Globus pallidus (tissue), 1 donor: ENCODE measurements at places on chromosomes 1 and 21.

GRCh38 chr1:240242601-240243144, 151.0 kb downstream of the FMN2 start:
- DNase-seq: no peak

GRCh38 chr1:165063181-165063965, 293.1 kb downstream of the LMX1A start:
- no peak for DNase-seq

GRCh38 chr1:247444571-247444970, 13.3 kb downstream of the OR2B11 start:
- DNase-seq: no peak

DNA sequence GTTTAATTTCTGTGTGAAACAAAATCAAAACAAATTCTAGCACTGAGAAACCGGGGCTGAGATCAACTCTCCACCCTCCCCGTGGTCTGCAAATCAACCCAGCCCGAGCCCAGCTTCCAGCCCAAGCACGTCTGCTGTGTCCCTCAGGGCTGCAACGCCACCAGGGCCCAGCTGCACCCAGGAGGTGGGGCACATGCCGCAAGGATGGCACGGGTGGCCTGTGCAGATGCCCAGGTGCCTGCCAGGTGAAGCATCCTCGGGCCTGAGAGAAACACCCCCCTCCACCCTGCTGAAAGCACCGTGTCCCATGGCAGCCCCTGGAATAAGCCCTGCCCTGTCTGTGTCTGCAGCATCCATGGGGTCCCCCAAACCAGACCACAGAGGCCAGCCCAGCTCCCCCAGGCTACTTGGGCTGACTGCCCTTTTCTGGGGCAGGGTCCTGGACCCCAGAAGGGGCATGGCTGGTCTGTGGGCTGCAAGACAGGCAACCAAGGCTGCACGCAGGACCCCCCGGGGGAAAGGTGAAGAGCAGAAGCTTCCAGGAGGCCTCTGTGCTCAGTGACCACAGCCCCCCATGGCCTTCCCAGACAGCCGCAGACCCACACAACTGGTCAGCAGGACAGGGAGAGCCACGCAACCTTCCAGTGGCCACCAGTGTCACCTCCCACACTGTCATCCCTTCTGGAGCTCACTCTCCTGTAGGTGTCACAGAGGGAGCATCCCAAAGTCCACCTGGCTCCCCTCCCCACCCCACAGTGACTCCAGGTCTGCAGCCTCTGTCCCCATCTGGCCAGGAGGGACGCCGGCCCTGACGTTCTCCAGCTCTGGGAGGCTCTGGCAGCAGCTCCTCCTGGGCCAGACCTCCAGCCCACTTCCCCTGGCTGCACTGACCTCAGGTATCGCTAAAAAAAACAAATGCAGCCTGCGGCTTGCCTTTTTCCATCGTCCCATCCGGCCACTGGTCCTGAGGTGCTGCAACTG, 7.7 kb downstream of the WNT9A start:
- no peak for DNase-seq

- DNase-seq: peak; percentile 83
Observed at GRCh38 chr1:169102567-169102966, 3.9 kb upstream of the ATP1B1 start.

DNA sequence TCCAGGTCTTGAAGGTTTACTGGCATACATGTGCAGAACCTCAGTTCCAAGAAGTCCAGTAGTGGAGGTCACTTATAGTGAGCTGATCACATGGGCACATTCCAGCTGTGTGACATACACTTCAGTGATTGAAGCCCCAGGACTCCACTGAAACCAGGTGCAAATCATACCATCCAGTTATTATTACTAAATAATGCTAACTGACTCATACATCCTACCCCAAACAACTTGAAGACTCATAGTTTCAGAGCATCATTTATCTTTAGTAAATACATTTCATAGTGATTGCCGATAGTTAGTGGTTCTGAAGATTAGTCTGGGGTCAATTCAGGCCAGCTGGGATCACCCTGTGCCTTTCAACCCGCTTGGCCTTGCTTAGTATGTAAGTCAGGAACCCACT, 137.9 kb upstream of the UBE2U start:
- DNase-seq: no peak

DNA sequence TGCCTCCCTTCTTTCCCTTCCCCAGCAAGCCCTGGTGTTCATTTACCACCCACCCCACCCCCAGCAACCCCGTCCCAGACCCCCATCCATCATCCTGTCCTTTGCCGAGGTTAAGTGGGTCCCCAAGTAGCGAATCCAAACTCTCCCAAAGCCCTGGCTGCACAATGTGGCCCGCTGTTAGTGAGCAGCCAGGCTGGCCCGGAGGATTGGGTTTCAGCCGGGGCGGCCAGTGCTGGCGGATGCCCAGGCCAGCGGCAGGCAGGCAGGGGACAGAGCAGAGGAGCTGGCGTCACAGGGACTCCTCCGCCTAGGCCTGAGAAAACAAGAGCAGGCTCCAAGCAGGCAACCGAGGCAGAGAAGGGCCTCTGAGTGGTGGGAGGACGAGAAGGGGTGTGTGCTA, 61.4 kb downstream of the EPHB2 start:
- peak; percentile 83 for DNase-seq

GRCh38 chr21:42849759-42850412, 29.5 kb downstream of the WDR4 start:
- no peak for DNase-seq

DNA sequence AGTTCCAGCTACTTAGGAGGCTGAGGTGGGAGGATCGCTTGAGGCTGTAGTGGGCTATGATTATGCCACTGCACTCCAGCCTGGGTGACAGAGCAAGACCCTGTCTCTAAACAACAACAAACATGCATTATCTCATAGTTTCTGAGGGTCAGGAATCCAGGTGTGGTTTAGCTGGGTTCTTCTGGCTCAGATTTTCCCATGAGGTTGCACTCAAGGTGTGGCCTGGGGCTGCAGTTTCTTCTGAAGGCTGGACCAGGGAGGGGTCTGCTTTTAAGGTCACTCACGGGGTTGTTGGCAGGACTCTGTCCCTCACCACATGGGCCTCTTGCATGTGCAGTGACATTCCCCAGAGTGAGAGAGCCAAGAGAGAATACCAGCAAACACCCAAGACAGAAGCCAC, 77.0 kb downstream of the EPHB2 start:
- DNase-seq: no peak

- DNase-seq: no peak
Observed at GRCh38 chr1:61097317-61097716, 15.0 kb downstream of the NFIA start.

GRCh38 chr1:91783423-91784170, 102.4 kb downstream of the TGFBR3 start:
- DNase-seq: no peak

DNA sequence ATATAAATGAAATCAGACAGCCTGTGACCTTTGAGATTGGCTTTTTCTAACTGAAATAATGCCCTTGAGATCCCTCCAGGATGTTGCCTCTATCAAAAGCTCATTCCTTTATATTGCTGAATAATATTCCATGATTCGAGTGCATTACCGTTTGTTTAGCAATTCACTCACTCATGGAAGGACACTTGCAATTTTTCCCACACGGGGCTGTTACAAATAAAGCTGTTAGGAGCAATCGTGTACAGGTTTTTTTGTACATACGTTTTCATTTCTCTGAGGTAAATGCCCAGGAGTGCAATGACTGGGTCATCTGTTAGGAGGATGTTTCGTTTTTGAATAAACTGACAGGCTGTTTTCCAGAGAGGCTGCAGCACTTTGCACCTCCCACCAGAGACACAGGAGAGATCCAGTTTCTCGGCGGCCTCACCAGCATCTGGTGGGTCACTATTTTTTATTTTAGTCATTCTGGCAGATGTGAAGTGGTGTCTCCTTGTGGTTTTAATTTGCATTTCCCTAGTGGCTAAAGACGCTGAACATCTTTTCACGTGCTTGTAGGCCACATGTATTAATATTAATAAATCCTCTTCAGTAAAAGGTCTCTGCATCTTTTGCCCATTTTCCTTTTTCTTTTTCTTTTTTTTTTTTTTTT, 11.0 kb downstream of the PRDM15 start:
- no peak for DNase-seq

- no peak for DNase-seq
Observed at GRCh38 chr1:87120779-87121178, 206.3 kb downstream of the HS2ST1 start.

DNA sequence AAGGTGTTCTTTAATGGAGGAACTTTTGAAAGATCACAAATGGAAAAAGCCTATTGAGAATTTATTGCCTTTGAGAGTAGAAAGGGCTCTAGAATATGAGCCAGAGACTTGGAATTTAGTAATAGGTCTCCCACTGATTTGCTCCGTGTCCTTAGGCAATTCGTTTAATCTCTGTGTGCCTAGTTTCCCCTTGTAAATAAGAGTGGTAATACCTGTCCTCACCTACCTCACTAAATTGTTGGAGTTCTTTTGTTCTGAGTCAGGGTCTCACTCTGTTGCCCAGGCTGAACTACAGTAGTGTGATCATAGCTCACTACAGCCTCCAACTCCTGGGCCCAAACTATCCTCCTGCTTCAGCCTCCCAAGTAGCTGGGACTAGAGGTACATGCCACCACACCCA, 15.0 kb upstream of the TEKT2 start:
- no peak for DNase-seq

DNA sequence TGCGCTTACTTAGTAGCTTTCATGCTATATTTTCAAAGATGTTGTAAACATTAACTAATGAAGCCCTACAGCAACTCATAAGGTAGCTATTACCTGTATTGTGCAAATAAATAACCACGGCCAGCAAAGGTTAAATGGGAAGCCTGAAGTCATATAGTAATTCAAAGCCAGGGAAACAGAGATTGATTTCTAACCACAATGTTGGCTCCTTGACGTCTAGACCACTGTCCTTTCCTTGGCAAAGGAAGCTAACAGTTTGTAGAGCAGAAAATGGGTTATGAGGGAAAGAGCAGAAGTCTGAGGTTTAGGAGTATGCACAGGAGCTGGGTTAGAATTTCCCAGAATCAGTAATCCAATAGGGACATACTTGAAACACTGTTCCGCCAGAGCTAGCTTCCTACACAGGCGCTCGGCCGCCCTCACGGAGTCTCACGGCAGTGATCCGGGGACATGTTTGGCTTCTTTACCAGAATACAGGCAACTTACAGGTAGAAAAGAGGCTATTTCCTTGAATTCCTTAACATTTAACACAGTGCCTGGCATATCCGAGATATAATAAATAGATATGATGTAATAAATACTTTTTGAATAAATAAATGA, 298.8 kb upstream of the LYPLAL1 start:
- DNase-seq: no peak

- no peak for DNase-seq
Observed at GRCh38 chr1:196466166-196466565, 142.1 kb downstream of the KCNT2 start.

- no peak for DNase-seq
Observed at GRCh38 chr1:184433956-184434502, 47.2 kb downstream of the C1orf21 start.

GRCh38 chr1:29504196-29504595, 267.9 kb downstream of the PTPRU start:
- no peak for DNase-seq

DNA sequence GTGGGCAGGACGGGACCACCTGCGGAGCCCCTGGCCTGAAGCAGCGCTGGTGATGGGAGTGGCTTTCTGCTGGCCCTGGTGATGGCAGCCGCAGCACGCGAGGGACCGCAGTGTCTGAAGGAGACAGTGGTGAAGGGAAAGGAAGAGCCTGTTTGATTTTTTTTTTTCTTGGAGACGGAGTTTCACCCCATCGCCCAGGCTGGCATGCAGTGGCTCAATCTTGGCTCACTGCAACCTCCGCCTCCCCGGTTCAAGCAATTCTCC, 40.2 kb upstream of the TRAPPC10 start:
- no peak for DNase-seq

DNA sequence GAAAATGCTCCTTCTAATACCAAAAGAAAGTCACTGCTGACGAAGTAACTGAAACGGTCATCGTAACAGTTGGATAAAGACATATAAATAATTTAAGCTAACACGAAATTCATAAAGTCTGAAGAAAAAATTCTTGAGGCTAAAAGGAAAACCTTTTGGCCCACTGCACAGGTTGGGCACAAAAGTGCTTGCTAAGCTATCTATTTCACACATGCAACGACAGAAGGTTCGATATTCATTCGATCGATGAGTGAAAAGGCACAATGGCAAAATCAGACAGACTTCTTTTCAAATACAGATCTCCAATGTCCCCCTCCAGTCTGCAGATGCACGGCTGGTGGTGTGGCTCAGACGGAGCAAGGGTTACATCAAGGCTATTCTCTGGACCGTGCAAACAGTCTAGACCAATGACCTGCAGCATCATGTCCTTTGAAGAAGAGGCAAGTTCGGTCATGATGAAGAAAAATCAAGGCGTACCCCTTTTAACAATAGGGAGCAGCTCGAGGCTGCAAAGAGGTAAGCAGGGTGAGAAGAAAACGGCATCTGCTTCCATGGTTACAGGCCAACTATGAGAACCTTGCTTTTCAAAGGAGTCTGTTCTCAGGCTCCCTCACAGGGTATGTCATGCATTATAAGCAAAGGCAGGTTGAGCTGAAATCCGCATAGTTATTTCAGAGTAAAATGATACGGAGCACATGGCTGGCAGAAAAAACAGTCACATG, 579.6 kb downstream of the USP25 start:
- DNase-seq: peak; percentile 65

- DNase-seq: no peak
Observed at GRCh38 chr1:40711465-40712404, 20.2 kb downstream of the NFYC start.

DNA sequence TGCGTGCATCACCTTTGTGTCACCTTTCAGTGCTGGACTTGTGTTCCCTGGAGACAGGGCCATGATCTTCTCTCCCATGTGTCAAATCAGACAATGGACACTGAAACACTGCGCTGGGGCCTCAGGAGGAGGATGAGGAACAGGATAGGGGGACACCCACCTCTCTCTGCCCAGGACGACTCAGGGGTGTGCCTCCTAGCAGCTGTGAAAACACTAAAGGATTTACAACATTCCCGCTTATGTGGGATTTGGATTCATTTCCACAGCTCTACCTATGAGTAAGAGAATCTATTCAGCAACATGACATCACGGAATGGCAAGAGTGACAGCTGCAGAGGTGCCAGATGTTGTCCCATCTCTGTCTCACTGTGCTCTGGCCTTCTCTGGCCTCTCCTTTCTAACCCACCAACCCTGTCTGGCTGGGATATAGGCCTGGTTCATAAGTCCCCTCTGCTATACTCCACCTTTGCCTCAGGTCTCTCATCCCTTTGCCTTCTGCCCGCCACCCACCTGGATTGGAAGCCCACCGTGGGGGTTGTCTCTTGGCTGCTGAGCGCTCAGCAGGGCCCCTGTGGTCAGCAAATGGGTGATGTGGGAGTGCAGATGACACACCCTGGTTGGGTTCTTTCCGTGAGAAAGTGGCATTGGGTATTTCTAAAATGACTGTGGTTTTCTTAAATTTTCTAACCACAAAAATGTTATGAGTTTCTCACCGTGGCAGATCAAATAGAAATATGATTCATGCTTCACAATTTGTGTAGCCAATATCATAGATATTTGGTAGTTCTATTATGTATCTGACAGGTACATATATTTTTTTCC, 47.1 kb upstream of the TLR5 start:
- no peak for DNase-seq
